ENCODE measurements at places on chromosomes 4 and X. TPM values are rescaled to one million over a fixed set of nuclear protein-coding genes. Genes with fewer than 3 reads are reported as not detected.

DNA sequence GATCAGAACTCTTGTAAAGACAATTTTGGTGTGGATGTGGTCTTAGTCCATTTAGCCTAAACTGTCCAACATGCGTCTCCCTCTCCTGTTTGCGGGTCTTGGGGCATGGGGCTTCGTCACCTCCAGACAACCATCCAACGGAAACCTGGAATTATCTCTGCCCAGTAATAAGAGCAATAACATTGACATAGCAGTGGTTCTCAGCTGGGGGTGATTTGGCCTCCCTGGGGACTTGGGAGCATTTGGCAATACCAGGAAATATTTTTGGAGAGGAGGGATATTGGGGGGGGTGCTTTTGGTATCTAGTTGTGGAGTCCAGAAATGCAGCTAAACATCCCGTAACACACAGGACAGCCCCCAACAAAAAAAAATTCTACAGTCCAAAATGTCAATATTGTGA, 47.2 kb downstream of the SEL1L3 start:
- no peaks in the 10 kb centered on the region for H3K27me3 ChIP-seq
- H3K4me1 ChIP-seq = no peaks in the 10 kb centered on the region
- no peak overlapping the region for H3K4me3 ChIP-seq
- no peak overlapping the region for H3K27ac ChIP-seq
- H3K36me3 ChIP-seq = no peaks in the 10 kb centered on the region
- no peak for DNase-seq

- DNase-seq = no peak
- H3K4me3 ChIP-seq = no peak overlapping the region
- H3K36me3 ChIP-seq = no peaks in the 10 kb centered on the region
- H3K27me3 ChIP-seq = no peaks in the 10 kb centered on the region
Observed at GRCh38 chr4:183987987-183988392, 82.9 kb downstream of the STOX2 start.

ZDHHC9 gene
- 3.5 TPM for total RNA-seq

DNA sequence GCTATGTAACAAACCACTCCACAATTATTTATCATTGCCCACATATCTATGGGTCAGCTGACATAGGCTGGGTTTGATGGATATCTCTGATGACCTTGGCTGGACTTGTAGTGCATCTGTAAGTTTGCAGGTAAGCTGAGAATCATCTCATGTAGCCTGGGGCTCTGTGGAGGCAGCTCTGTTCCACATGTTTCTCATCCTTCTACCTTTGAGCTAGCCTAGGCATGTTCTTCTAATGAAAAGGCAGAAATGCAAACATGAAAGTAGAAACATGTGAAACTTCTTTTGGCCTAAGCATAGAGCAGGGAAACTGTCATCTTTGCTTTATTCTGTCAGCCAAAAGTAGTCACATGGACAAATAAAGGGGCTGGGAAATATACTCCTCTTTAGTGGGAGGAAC, 18.2 kb downstream of the MRPL1 start:
- no peaks in the 10 kb centered on the region for H3K27me3 ChIP-seq
- peak overlapping the region; percentile 15 for H3K27ac ChIP-seq
- DNase-seq = no peak
- H3K4me3 ChIP-seq = no peak overlapping the region
- no peaks in the 10 kb centered on the region for H3K4me1 ChIP-seq

- DNase-seq = no peak
- no peak overlapping the region for H3K4me3 ChIP-seq
- H3K36me3 ChIP-seq = no peaks in the 10 kb centered on the region
- H3K27ac ChIP-seq = no peak overlapping the region
- H3K27me3 ChIP-seq = no peaks in the 10 kb centered on the region
Observed at GRCh38 chr4:8291036-8291682, 21.6 kb downstream of the HTRA3 start.

PROM1 gene
- total RNA-seq = 1.1 TPM

DNA sequence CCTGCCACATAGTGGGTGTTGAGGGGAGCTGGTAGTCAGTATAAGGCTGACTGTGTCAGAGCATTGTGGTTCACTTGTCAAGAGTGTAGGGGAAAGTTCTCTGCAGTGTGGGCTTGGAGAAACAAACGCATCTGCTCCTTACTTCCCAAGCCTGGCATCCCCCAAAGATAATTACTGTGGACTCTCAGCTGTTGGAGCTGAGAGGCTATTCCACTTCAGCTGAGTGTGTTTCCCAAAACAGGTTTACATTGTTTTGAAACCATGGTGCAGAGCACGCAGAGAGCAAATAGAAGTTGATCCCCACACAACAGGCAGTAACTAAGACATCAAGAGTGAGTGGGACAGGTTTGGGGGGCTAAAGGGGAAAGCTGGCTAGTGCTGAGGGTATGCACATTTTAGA, 181.0 kb upstream of the EOLA2 start:
- no peaks in the 10 kb centered on the region for H3K27me3 ChIP-seq
- no peak for DNase-seq
- no peaks in the 10 kb centered on the region for H3K4me1 ChIP-seq
- H3K27ac ChIP-seq = no peak overlapping the region
- no peak overlapping the region for H3K4me3 ChIP-seq

TEX13D gene
- 0.09 TPM for total RNA-seq

- H3K27ac ChIP-seq = no peak overlapping the region
- DNase-seq = no peak
- no peaks in the 10 kb centered on the region for H3K36me3 ChIP-seq
- H3K27me3 ChIP-seq = peaks cover 54% of the 10 kb centered on the region
- peaks cover 2% of the 10 kb centered on the region for H3K4me1 ChIP-seq
Observed at GRCh38 chr4:24475756-24476155, 108.6 kb downstream of the DHX15 start.

GRCh38 chr4:155491336-155492120, 114.8 kb upstream of the MAP9 start:
- no peak overlapping the region for H3K27ac ChIP-seq
- no peak for DNase-seq
- H3K36me3 ChIP-seq = no peaks in the 10 kb centered on the region
- H3K4me3 ChIP-seq = no peak overlapping the region

- peak overlapping the region; percentile 21 for H3K4me3 ChIP-seq
- no peaks in the 10 kb centered on the region for H3K36me3 ChIP-seq
- no peak for DNase-seq
- H3K27me3 ChIP-seq = no peaks in the 10 kb centered on the region
- peaks cover 47% of the 10 kb centered on the region for H3K4me1 ChIP-seq
Observed at GRCh38 chr4:168514249-168514852, 17.5 kb downstream of the PALLD start.

DNA sequence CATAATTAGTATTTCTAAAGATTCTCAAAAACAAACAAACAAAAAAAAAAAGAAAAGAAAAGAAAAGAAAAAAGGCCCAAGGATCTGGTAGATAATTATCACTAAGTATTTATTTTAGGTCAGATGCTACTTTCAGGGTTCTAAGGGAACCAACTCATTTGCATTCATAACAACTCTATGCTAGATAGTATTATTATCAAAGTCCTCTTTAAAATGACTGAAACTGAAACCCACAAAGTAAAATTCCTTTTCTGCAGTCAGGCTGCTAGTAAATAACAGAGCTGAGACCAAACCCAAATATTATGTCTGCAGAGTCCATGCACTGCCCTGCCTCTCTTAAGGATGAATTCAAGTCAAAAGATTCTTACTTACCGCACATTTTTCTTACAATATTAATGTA, 38.3 kb upstream of the MAPK10 start:
- no peak overlapping the region for H3K4me3 ChIP-seq
- no peak overlapping the region for H3K27ac ChIP-seq
- no peaks in the 10 kb centered on the region for H3K36me3 ChIP-seq
- H3K27me3 ChIP-seq = no peaks in the 10 kb centered on the region

- H3K4me1 ChIP-seq = no peaks in the 10 kb centered on the region
- DNase-seq = no peak
- H3K4me3 ChIP-seq = no peak overlapping the region
- H3K27me3 ChIP-seq = peaks cover 6% of the 10 kb centered on the region
- no peak overlapping the region for H3K27ac ChIP-seq
- no peaks in the 10 kb centered on the region for H3K36me3 ChIP-seq
Observed at GRCh38 chr4:147160908-147161513, 215.3 kb upstream of the TTC29 start.

DNA sequence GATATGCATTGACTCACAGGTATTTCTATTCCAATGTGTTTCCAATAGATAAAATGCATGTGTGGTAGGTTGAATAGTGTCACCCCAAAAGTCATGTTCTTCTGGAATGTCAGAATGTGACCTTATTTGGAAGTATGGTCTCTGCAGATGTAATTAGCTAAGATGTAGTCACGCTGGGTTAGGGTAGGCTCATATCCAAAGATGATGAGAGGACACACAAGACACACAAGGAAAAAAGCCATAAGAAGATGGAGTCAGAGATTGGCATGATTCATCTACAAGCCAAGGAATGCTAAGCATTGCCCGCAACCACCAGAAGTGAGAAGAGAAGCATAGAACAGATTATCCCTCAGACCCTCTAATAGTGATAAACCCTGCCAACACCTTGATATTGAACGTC, 17.5 kb downstream of the ZNF330 start:
- DNase-seq = no peak
- no peak overlapping the region for H3K4me3 ChIP-seq
- no peaks in the 10 kb centered on the region for H3K27me3 ChIP-seq
- no peaks in the 10 kb centered on the region for H3K4me1 ChIP-seq
- peaks cover 14% of the 10 kb centered on the region for H3K36me3 ChIP-seq

- peaks cover 63% of the 10 kb centered on the region for H3K4me1 ChIP-seq
- no peaks in the 10 kb centered on the region for H3K27me3 ChIP-seq
- H3K36me3 ChIP-seq = no peaks in the 10 kb centered on the region
- DNase-seq = no peak
Observed at GRCh38 chr4:152073351-152074087, 312.7 kb upstream of the GATB start.

STAP1 gene
- total RNA-seq = 17.3 TPM

FAM47A gene
- total RNA-seq = not detected

PLXNB3 gene
- total RNA-seq = 0.14 TPM

GRCh38 chr4:180057299-180057721, 2185.9 kb upstream of the TENM3 start:
- H3K4me1 ChIP-seq = no peaks in the 10 kb centered on the region
- no peak for DNase-seq
- H3K36me3 ChIP-seq = no peaks in the 10 kb centered on the region
- no peak overlapping the region for H3K27ac ChIP-seq

- H3K36me3 ChIP-seq = no peaks in the 10 kb centered on the region
- H3K4me1 ChIP-seq = peaks cover 49% of the 10 kb centered on the region
Observed at GRCh38 chrX:13081395-13082205, 37.2 kb upstream of the FAM9C start.

PABPC1L2B gene
- total RNA-seq = not detected

DNA sequence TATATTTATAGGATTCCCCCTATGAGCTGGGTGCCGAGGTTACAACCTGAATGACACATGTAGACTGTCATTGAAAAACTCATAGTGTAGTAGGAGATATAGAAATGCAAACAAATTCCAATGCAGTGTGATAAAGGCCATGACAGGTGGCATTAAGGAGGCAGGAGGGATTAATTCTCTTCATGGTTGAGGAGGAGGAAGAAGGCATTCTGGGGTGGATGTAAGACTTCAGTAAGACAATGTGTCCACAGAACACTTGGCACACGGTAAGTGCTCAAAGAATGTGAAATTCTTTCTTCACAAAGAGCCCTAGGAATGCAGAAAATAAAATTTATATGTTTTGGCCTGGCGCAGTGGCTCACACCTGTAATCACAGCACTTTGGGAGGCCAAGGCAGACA, 136.5 kb downstream of the RBM47 start:
- no peak overlapping the region for H3K27ac ChIP-seq
- no peaks in the 10 kb centered on the region for H3K27me3 ChIP-seq
- no peak overlapping the region for H3K4me3 ChIP-seq
- no peaks in the 10 kb centered on the region for H3K36me3 ChIP-seq
- H3K4me1 ChIP-seq = no peaks in the 10 kb centered on the region
- no peak for DNase-seq

GRCh38 chrX:7244405-7244804, 96.5 kb upstream of the PUDP start:
- H3K27ac ChIP-seq = no peak overlapping the region
- H3K4me1 ChIP-seq = no peaks in the 10 kb centered on the region
- no peak for DNase-seq
- no peak overlapping the region for H3K4me3 ChIP-seq

GRCh38 chrX:46376246-46376885, 168.9 kb downstream of the ZNF674 start:
- H3K4me1 ChIP-seq = no peaks in the 10 kb centered on the region
- H3K4me3 ChIP-seq = no peak overlapping the region
- no peaks in the 10 kb centered on the region for H3K36me3 ChIP-seq

DCLK2 gene
- 1.1 TPM for total RNA-seq

SLITRK4 gene
- total RNA-seq = 0.66 TPM

GRCh38 chrX:153410373-153410772, 899 bp upstream of the ZFP92 start:
- no peaks in the 10 kb centered on the region for H3K27me3 ChIP-seq
- DNase-seq = no peak
- H3K36me3 ChIP-seq = no peaks in the 10 kb centered on the region
- H3K4me1 ChIP-seq = no peaks in the 10 kb centered on the region
- no peak overlapping the region for H3K27ac ChIP-seq

DNA sequence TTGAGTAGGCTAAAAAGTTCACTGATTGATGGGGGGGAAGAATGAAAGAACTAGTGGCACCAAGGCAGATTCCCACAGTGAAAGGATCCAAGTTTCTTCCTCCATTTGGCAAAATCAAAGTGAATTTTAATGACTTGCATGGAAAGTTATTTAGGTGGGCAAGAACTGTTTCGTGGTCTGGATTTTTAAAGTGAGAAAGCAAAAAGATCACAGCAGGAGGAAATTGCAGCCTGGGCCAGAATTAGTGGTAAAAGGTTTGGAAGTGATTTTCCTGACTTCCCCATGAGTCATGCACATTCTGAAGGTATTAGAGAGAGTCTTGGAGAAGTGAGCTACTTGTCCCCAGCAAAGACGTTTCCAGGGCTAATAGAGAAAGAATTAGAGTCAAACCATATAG, 207.8 kb downstream of the ANTXR2 start:
- H3K4me3 ChIP-seq = no peak overlapping the region
- DNase-seq = no peak
- no peaks in the 10 kb centered on the region for H3K4me1 ChIP-seq
- H3K27ac ChIP-seq = no peak overlapping the region
- H3K36me3 ChIP-seq = no peaks in the 10 kb centered on the region

DNA sequence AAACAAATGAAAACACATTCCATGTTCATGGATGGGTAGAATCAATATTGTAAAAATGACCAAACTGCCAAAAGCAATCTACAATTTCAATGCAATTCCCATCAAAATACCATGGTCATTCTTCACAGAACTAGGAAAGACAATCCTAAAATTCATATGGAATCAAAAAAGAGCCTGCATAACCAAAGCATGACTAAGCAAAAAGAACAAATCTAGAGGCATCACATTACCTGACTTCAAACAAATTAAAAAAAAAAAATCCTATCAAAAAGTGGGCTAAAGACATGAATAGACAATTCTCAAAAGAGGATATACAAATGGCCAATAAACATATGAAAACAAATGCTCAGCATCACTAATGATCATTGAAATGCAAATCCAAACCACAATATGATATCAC, 297.5 kb downstream of the NAF1 start:
- no peak overlapping the region for H3K4me3 ChIP-seq
- H3K27ac ChIP-seq = no peak overlapping the region
- H3K27me3 ChIP-seq = no peaks in the 10 kb centered on the region
- H3K36me3 ChIP-seq = no peaks in the 10 kb centered on the region

INTS6L gene
- total RNA-seq = 26.3 TPM

Data from thymus (tissue), 14 donors.